ENCODE measurements at places on chromosomes 6 and 20.

- no peaks in the 10 kb centered on the region for H3K4me1 ChIP-seq
- no peaks in the 10 kb centered on the region for H3K27me3 ChIP-seq
- DNase-seq = no peak
These were observed 848.8 kb upstream of the MAP3K7 start for GRCh38 chr6:91435630-91436029.

DNA sequence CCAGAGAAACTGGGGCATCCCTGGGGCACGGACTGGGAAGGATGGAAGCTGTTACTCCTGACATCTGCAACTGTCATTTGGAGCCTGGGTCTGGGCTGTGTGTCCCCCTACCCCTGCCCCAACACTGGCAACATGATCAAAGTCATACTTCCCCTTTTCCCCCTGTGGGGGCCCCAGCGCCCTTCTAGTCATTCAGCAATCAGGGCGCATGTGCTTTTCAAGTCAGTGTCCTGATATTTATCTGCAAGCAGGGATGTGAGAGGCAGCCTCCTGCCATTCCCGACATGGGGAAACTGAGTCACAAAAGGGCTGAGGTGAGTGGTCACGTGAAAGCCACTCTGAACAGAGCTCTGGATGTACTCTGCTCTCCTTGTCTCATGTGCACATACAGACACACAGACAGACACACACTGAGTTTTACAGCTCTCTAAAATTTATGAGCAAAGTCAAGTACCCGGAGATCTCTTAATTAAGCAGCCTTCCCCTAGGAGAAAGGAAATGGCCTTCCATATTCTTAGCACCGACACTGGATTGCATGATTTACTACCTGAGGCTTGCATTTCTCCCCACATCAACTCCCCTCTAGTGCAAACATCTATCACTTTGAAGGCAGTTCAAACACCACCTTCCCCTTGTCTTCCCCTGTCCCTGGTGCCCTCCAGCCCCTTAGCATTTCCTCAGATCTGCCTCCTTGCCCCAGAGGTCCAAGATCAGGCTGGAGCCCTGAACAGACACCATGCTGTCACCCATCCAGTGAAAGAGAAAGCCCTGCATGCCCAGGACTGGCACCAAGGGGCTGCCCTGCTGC lies 170.7 kb downstream of the CDC5L start:
- no peak for DNase-seq
- H3K4me3 ChIP-seq = no peak overlapping the region
- H3K4me1 ChIP-seq = peaks cover 7% of the 10 kb centered on the region

- H3K27ac ChIP-seq = peak overlapping the region; percentile 94
- no peak for DNase-seq
- peaks cover 37% of the 10 kb centered on the region for H3K36me3 ChIP-seq
These were observed 38.7 kb downstream of the TRAF3IP2 start for GRCh38 chr6:111566873-111567517.

GRCh38 chr6:100712997-100713396 lies 168.1 kb downstream of the ASCC3 start:
- no peak overlapping the region for H3K4me3 ChIP-seq
- peaks cover 16% of the 10 kb centered on the region for H3K36me3 ChIP-seq
- H3K27me3 ChIP-seq = no peaks in the 10 kb centered on the region

GRCh38 chr20:58784321-58785074 lies 66.2 kb downstream of the GNAS-AS1 start:
- peaks cover 33% of the 10 kb centered on the region for H3K27me3 ChIP-seq
- no peak for DNase-seq
- no peaks in the 10 kb centered on the region for H3K36me3 ChIP-seq
- H3K4me3 ChIP-seq = no peak overlapping the region
- no peak overlapping the region for H3K27ac ChIP-seq

- no peak for DNase-seq
- no peak overlapping the region for H3K27ac ChIP-seq
- no peak overlapping the region for H3K4me3 ChIP-seq
- no peaks in the 10 kb centered on the region for H3K4me1 ChIP-seq
- H3K27me3 ChIP-seq = peaks cover 7% of the 10 kb centered on the region
- no peaks in the 10 kb centered on the region for H3K36me3 ChIP-seq
These were observed 61.2 kb downstream of the STK35 start for GRCh38 chr20:2162823-2163166.

GRCh38 chr6:57221936-57222742 lies at the start of gene RAB23:
RAB23 (minus strand) TSS chr6:57222307; CDS start chr6:57210380, 11,927 bp downstream.
- peak within 1 kb of the TSS; percentile 99 for H3K4me3 ChIP-seq
- H3K27me3 ChIP-seq = peaks cover 1% of the 10 kb centered on the region

DNA sequence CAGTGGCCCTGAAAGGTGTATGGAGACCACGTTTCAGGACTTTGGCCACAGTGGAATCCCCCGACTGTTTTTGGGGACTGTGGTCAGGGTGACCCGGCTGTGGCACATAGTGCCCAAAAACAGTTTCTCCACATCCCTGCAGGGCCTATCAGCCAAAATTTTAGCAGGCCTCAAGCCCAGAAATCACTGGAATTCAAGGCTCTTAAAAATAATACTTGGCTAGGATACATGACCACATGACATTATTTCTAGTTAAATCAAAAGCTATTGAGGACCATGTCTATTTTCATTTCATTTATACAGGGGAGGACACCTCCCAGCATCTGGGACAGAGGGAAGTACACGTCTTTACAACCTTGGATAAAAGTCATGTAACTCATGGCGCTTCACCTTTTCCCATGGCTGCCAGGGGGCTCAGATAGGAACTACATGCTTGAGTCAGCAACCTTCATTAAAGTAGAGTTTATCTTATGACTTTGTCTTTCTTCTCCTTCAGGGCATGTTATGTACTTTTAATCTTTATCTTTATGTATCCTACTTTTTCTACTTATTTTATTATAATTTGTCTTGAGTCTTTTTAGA lies 70.8 kb upstream of the CD93 start:
- H3K4me1 ChIP-seq = peaks cover 3% of the 10 kb centered on the region
- H3K36me3 ChIP-seq = no peaks in the 10 kb centered on the region
- no peak for DNase-seq
- H3K4me3 ChIP-seq = no peak overlapping the region
- H3K27me3 ChIP-seq = peaks cover 4% of the 10 kb centered on the region

DNA sequence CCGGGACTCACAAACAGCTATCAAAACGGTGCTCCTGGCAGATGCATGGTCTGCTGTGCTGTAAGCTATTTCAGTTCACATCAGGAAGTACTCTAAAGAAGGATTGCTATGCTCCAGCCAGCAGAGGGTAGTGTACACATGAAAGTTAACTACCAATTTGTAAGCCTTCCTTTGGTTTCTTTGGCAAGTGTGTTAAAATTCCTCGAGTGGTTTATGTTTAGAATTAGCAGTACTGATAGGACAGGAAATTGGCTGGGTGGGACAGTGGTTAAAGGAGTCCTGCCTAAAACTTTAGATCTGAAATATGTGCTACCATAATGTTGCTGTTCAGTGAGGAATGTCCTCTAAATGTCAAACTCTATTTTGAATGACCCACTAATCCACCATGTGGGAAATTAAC lies 47.4 kb downstream of the TRMT11 start:
- no peaks in the 10 kb centered on the region for H3K4me1 ChIP-seq
- no peak overlapping the region for H3K4me3 ChIP-seq
- H3K36me3 ChIP-seq = peaks cover 38% of the 10 kb centered on the region
- DNase-seq = no peak
- H3K27me3 ChIP-seq = no peaks in the 10 kb centered on the region

GRCh38 chr20:623021-623420 lies 12.9 kb upstream of the TCF15 start:
- peaks cover 22% of the 10 kb centered on the region for H3K27me3 ChIP-seq
- peaks cover 2% of the 10 kb centered on the region for H3K36me3 ChIP-seq
- no peak for DNase-seq
- H3K4me3 ChIP-seq = no peak overlapping the region
- H3K27ac ChIP-seq = no peak overlapping the region

- peak overlapping the region; percentile 100 for H3K27ac ChIP-seq
- peaks cover 41% of the 10 kb centered on the region for H3K4me1 ChIP-seq
- H3K4me3 ChIP-seq = peak overlapping the region; percentile 94
- DNase-seq = peak; percentile 77
- peaks cover 17% of the 10 kb centered on the region for H3K36me3 ChIP-seq
These were observed 1.3 kb downstream of the TAPBP start for GRCh38 chr6:33312361-33313104.

- no peak overlapping the region for H3K4me3 ChIP-seq
- peaks cover 14% of the 10 kb centered on the region for H3K27me3 ChIP-seq
- H3K4me1 ChIP-seq = peaks cover 9% of the 10 kb centered on the region
These were observed 98.5 kb downstream of the CARMIL1 start for GRCh38 chr6:25377664-25378063.

DNA sequence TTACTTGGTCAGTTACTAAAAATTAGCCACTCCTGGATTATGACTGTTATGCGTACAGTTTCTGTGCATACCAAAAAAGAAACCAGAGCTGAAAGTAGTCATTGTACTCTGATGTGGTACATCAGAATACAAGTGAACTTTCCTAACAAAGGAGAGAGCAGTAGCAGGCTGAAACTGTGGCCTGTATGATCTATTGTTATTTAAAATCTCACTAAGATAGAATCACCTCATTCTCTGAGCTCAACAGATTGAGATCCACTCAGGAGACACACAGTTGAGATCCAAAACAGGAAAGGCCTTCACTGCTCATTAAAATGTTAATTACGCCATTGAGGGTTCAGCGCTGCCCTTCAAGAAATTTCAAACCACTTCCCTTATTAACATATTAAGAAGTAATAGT lies 576.4 kb downstream of the LMBRD1 start:
- no peaks in the 10 kb centered on the region for H3K36me3 ChIP-seq
- no peak for DNase-seq
- H3K27me3 ChIP-seq = no peaks in the 10 kb centered on the region
- H3K27ac ChIP-seq = no peak overlapping the region
- H3K4me1 ChIP-seq = no peaks in the 10 kb centered on the region
- no peak overlapping the region for H3K4me3 ChIP-seq

GRCh38 chr6:151140767-151141166 lies 99.0 kb upstream of the AKAP12 start:
- DNase-seq = no peak
- no peak overlapping the region for H3K27ac ChIP-seq
- H3K27me3 ChIP-seq = peaks cover 10% of the 10 kb centered on the region
- H3K4me1 ChIP-seq = peaks cover 2% of the 10 kb centered on the region
- H3K4me3 ChIP-seq = no peak overlapping the region

DNA sequence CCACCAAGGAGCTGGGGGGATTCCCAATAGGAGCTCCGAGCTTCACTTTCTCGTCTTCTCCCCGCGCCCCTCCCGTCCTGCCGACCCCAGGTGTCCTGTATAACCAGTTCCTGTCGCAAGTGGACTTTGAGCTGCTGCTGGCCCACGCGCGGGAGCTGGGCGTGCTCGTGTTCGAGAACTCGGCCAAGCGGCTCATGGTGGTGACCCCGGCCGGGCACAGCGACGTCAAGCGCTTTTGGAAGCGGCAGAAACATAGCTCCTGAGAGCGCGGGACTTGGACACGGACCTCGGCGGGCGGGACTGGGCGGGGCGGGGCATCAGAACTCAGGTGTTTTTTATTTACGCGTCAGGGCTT lies 340 bp upstream of the VARS2 start:
- DNase-seq = no peak
- peak overlapping the region; percentile 94 for H3K4me3 ChIP-seq
- no peaks in the 10 kb centered on the region for H3K27me3 ChIP-seq

- H3K36me3 ChIP-seq = peaks cover 10% of the 10 kb centered on the region
- H3K4me3 ChIP-seq = peak overlapping the region; percentile 53
- no peak for DNase-seq
- H3K27ac ChIP-seq = peak overlapping the region; percentile 50
These were observed 25.3 kb downstream of the TBC1D7 start for GRCh38 chr6:13302751-13303667.

GRCh38 chr6:129050086-129050485 lies 167.1 kb downstream of the LAMA2 start:
- H3K4me3 ChIP-seq = no peak overlapping the region
- no peak for DNase-seq
- no peaks in the 10 kb centered on the region for H3K36me3 ChIP-seq
- no peaks in the 10 kb centered on the region for H3K4me1 ChIP-seq
- H3K27me3 ChIP-seq = peaks cover 4% of the 10 kb centered on the region
- no peak overlapping the region for H3K27ac ChIP-seq

DNA sequence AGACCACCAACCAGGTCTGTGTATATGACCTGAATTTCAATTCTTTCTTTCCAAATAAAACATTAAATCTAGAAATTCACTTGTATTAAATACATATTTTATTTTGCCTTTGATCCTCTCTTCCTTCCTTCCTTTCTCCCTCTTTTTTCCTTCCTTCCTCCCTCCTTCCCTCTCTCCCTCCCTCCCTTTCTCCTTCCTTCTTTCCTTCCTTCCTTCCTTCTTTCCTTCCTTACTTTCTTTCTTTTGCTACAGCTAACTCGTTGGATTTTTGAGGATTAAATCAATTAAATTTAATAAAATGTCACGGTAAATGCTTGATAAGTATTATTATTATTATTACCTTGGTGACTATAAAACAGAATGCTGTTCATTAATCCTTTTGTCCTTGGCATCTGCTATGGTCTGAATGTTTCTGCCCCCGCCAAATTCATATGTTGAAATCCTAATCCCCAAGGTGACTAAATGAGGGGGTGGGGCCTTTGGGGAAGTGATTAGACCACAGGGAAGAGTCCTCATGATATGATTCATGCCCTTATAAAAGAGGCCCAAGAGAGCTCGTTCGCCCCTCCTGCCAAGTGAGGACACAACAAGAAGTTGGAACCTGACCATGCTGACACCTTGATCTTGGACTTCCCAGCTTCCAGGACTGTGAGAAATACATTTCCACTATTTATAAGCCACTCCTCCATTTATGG lies 67.6 kb upstream of the BTBD3 start:
- no peaks in the 10 kb centered on the region for H3K27me3 ChIP-seq
- H3K4me3 ChIP-seq = no peak overlapping the region
- H3K36me3 ChIP-seq = no peaks in the 10 kb centered on the region
- H3K27ac ChIP-seq = no peak overlapping the region

DNA sequence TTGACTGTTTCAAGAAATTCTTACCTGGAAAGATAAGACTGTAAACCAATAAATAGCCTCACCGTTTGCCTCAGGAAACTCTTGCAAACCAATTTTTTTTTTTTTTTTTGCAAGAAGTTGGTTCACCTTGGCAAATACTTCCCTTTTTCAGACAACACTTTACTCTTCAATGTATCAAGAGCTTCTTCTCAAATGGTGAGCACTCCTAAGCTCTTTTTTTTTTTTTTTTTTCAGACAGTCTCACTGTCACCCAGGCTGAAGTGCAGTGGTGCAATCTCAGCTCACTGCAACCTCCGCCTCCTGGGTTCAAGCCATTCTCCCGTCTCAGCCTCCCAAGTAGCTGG lies 22.7 kb upstream of the SNTA1 start:
- H3K4me1 ChIP-seq = peaks cover 11% of the 10 kb centered on the region
- no peak for DNase-seq
- H3K27me3 ChIP-seq = no peaks in the 10 kb centered on the region
- peak overlapping the region; percentile 28 for H3K27ac ChIP-seq
- H3K36me3 ChIP-seq = no peaks in the 10 kb centered on the region
